Stimulated activated CD8-positive, alpha-beta memory T cell treated with anti-CD3 and anti-CD28 coated beads, Interleukin-7, amount 100 ng/mL, for 1 hour (primary cell): ENCODE measurements at places on chromosomes 1 and 21.

DNA sequence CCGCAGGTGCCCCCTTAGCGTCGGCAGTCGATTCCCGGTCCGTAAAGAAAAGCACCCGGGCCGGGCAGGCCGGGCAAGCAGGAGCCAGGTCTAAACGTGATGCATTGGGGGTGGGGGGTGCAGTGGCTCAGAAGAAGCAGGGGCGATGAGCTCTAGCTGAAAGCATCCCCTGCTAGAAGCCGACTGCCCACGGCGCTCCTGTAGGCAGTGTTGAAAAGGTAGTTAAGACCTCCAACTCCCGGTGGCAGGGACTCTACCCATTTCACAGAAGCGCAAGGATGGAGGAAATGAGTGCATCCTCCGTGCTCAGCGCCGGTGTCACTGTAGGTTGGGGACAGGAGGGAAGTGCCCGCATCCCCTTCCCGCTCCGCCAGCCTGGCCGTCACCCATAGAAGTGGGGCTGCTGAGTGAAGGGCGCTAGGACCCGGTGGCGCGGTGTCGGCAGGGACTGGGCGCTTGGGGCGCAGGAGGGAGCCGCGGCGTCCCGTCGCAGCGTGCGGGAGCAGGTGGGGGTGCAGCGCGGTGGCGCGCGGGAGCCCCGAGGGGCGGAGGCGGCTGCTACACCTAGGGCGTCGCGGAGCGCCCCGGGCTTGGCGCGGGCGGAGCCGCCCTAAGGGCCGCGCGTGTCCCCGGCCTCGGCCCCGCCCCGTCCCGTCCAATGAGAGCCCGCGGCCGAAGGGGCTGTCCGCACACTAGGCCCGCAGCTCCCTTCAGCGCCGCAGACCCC is at the start of gene WNT2B:
Gene WNT2B, plus strand, starts transcription at position 688 of the 727 bp plus-strand sequence. CDS start 298 bp downstream, outside the sequence.
- DNase-seq = no peak

DNA sequence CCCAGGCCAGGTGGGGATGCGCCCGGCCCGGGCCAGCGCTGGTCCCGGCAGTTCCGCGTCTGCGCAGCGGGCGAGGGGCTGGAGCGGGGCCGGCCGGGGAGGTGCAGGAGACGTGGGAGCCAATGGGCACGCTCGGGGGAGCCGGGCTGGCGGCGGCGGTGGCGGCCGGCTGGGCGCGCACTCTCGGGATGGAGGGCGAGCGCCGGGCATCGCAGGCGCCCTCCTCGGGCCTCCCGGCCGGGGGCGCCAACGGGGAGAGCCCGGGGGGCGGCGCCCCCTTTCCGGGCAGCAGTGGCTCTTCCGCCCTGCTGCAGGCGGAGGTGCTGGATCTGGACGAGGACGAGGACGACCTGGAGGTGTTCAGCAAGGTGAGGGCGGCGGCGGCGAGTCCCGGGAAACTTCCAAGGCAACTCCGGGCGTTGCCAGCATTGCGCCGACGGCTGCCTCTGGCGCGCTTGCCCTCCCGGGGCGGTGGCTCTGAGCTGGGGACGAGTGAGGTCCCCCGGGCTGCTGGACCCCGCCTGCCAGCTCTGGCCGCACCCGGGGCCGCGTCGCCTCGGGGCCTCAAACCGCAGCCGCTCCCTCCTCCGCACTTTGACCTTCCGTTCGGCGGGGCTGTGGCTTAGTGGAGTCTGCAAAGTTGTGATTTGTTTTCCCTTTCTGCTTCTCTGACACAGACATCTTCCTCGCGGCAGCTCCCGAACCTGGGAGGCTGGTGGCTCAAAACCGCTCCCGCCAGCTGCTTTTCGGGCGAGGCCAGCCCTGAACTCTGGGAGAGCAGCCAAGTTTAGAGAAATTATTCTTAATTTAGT is at the start of gene SNX7:
Gene SNX7, plus strand, starts transcription at position 178 of the 812 bp plus-strand sequence. Its CDS starts 11 bp downstream, at position 189.
- no peak for DNase-seq

GRCh38 chr1:165580931-165581871 is 37.4 kb downstream of the LRRC52 start:
- no peak for DNase-seq

- no peak for DNase-seq
Measured at GRCh38 chr1:156489166-156489934, 11.2 kb downstream of the MEF2D start.

DNA sequence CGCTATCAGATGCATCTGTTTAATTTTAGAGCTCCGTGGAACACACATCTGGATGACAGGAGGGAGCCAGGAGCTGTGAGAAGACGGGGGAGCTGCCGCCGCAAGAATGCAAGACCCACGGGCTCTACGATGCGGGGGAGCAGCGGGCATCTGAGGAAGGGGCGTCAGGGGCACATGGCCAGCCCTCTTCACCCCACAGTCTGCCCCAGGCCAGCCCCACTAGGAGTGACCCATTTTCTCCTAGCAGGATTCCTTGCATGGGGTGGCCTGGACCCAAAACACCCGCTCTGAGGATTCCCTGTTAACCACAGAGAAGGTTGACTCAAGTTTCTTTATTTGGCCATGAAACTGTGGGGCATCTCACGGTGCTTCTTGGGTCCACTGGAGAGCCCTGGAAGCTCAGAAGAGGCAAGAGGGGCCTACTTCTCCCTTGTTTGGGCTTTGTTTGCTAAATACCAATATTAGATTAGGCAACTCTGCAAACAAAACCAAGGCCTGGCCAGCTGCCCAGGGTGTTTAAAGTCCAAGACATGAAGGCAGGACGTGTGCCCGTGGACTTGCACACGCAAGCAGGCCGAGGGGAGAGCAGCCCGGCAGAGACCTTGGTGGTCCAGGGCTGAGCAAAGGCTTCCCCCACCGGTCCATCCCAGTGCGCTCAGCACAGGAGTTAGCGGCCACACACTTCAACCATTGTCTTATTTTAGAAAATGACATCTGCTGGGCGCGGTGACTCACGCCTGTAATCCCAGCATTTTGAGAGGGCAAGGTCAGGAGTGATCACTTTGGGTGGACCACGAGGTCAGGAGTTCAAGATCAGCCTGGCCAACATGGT is 89.8 kb downstream of the DHRS3 start:
- no peak for DNase-seq

- no peak for DNase-seq
Measured at GRCh38 chr1:151867321-151867720, 13.8 kb upstream of the THEM5 start.

GRCh38 chr1:20633190-20634064 is at the start of gene PINK1:
PINK1 (plus strand) TSS chr1:20633458; CDS start chr1:20633549, 91 bp downstream.
- peak; percentile 77 for DNase-seq

GRCh38 chr1:113855630-113856400 is 15.7 kb downstream of the PTPN22 start:
- DNase-seq = no peak

GRCh38 chr1:94535879-94536278 is 5.7 kb downstream of the F3 start:
- DNase-seq = no peak

GRCh38 chr1:185733818-185734735 is at the start of gene HMCN1:
HMCN1 (plus strand) TSS chr1:185734391; CDS start chr1:185734780, 389 bp downstream.
- DNase-seq = no peak

DNA sequence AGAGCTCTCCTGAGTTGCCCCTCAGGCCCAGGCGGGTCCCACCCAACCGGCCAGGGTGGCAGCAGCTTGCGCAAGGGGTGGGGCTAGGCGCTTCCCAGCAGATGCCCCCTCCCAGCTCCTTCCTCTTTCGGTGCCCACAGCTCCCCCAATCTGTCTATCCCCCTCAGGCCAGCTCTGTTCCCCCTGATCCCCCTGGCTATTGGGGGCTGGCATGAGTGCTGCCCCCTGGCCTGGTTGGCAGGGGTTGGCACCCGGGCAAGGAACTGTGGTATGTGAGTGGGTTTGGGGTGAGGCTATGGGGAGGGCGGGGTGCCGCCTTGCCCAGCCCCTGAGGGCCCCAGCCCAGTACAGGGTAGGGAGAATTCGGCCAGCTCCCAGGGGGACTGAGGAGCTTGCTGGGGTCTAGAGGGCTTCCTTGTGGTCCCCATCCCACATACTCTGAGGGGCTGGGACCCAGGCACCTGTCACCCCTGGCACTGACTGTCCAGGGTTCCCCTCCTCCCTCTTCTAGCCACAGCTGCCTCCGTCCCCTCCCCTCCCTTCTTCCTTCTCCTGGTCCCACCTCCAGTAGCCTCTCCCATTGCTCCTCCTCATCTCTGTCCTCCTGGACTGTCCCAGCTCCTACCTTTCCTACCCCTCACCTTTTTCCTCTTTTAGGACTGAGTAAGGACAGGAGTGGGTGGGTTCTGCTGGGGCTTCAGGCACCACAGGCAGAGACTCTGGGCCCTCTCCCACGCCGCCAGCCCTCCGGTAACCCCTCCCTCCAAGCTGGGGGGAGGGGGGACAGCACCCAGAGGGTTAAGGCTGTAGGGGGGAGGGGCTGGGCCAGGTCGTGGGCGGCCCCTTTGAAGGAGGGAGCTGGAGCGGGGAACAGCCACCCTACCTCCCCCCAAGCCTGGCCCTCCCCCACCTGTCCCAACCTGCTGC is 5.7 kb downstream of the ZBTB7B start:
- DNase-seq = no peak

DNA sequence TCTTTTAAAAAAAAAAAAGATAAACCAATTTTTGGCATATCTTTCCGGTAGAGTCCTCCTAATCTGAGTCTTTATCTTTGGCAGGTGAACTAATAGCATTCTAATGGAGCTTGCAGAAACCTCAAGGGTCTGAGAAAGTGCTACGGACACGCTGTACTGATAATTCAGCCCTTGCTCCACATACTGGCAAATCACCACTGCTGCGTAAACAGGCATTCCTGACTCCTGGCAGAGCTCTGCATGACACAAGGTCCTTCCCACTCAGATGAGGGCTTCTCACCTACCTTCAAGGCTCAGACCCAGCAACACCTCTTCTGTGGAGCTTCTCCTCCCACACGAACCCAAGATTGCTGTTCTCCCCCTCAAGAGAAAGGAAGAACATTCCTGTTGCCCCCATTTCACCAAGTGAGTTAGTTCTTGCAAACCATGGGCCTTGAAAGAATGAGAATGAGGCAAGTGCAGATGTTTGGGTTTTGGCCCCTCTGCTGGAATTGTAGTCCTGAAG is 48.0 kb downstream of the LYST start:
- no peak for DNase-seq

- DNase-seq = no peak
Measured at GRCh38 chr1:60923389-60924087, 158.8 kb upstream of the NFIA start.

GRCh38 chr1:218878369-218878768 is 295.3 kb upstream of the LYPLAL1 start:
- no peak for DNase-seq
